Hematopoietic multipotent progenitor cell treated with erythropoietin and hydrocortisone succinate and interleukin-3 and kit ligand, for 4 days (in vitro differentiated cells): ENCODE measurements at places on chromosomes 3 and 15.
A peak's percentile ranks its signal among the peaks of the same experiment; 100 is the strongest.

GRCh38 chr3:188052169-188053035, 101.6 kb upstream of the LPP start:
- DNase-seq, result no peak

DNA sequence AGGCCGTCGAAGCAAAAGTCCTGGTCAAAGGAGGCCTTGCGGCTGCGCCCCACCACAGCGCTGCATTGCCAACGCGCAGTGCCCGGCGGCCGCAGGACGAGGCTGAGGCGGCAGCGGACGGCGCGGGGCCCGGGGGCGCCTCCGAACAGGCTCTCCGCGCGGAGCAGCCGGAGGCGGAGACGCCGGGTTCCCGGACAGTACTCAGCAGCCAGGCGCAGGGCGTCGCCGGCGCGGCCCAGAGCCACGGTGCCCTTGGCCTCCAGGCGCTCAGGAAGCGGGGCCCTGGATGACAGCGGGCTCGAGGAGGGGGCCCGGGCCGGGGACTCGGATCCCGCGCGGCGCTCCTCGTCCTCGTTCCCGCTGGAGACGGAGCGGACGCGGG, 1.1 kb downstream of the C2CD4B start:
- peak; percentile 23 for DNase-seq

- no peak for DNase-seq
Measured at GRCh38 chr15:70316059-70316600, 218.4 kb upstream of the TLE3 start.

DNA sequence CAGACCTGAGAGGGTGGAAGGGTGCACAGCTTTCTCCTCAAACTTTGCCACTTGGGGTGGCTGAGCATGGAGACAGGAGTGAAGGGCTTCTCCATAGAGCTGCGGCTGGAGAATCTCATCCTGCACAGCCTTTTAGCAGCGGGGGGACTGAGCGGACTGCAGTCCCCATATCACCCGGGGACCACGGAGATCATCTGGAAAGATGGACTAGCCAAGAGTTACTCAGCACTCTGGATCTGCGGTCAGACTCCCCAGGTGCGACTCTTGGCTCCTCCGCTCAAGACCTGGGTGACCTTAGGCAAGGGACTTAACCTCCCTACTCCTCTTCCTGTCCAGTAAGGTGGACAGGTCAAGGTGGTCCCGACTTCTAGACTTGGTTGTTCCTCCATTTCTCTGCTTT, 125.8 kb upstream of the MEF2A start:
- no peak for DNase-seq

DNA sequence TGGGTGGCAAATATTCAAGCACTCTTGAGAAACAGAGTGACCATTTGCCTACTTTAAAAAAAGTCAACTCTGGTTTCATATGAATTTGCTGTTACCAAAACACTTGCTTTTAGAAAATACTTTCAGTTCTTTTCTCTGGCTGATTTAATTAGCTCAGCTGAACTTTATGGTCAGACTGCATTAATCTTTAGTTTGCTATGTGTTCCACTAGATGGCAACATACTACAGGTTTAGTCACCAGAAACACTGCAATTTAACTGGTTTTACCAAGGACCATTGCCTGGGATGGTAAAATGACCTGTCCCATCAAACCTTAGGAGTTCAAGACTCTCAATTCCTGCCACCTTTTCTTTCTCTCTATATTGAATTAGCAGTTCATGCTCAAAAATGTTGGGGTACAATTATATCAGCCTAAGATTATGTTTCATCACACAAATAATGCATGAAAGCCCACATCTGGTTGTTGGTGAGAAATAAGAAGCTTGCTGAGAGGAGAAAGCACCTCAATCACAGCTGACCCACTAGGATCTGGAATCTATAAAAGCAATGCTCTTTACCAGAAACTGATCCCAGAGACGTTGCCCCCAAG, 14.2 kb downstream of the EIF4E3 start:
- peak; percentile 83 for DNase-seq

- no peak for DNase-seq
Measured at GRCh38 chr3:128385080-128385832, 81.4 kb downstream of the DNAJB8 start.

- DNase-seq, result no peak
Measured at GRCh38 chr3:37075955-37076354, 82.6 kb downstream of the MLH1 start.

DNA sequence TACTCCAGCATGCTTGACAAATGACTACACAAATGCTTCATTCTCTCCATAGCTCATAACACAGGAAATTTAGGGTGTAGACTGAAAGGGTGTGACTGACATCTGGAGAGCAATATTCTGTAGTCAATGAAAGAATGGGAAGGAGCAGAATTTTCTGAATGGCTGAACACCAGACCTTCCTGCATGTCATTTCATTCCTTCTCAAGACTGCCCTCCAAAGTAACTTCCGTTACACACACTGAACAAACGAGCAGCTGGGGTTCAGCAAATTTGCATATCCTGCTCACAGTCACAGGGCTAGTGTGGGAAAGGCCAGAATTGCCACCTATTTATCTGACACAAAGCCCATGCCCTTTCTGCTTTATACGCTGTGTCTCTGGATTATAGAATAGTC, 325.0 kb upstream of the CFAP20DC start:
- no peak for DNase-seq

GRCh38 chr3:178131801-178132200, 404.4 kb upstream of the KCNMB2 start:
- DNase-seq, result no peak

GRCh38 chr3:188779281-188779980, 392.3 kb upstream of the TPRG1 start:
- no peak for DNase-seq

DNA sequence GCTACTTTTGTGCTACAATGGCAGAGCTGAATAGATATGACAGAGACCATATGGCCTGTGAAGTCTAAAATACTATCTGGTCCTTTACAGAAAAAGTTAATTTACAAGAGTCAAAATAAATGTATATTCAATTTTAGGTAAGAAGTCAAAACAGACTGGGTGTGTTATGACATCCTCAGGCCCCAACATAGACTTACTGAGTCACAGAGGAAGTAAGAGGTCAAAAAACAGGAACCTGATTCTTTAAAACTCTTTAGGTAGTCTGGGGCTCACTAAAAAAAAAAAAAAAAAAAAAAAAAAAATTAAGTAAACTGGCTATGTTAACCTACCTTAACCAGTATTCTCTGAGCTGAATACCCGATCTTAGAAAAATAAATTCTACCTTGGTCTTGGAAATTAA, 13.1 kb downstream of the DNAAF4 start:
- peak; percentile 75 for DNase-seq

- DNase-seq, result peak; percentile 88
Measured at GRCh38 chr3:51371943-51372557, 13.0 kb upstream of the MANF start.

DNA sequence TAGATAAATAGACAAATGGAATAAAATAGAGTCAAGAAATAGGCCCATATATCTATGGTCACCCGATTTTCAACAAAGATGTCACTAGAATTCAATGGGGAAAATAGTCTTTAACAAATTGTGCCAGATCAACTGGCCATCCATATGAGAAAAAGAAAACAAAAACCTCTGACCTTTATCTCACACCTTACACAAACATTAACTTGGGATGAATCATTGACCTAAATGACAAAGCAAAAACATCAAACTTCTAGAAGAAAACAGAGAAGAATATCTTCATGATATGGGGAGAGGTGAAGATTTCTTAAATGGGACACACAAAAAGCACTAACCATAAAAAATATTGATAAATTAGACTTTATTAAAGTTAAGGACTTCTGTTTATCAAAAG, 31.9 kb downstream of the ITGA11 start:
- DNase-seq, result no peak

GRCh38 chr3:34780973-34781372, 858.4 kb upstream of the ARPP21 start:
- DNase-seq, result no peak

- DNase-seq, result no peak
Measured at GRCh38 chr15:84840741-84841429, 23.7 kb downstream of the ALPK3 start.

DNA sequence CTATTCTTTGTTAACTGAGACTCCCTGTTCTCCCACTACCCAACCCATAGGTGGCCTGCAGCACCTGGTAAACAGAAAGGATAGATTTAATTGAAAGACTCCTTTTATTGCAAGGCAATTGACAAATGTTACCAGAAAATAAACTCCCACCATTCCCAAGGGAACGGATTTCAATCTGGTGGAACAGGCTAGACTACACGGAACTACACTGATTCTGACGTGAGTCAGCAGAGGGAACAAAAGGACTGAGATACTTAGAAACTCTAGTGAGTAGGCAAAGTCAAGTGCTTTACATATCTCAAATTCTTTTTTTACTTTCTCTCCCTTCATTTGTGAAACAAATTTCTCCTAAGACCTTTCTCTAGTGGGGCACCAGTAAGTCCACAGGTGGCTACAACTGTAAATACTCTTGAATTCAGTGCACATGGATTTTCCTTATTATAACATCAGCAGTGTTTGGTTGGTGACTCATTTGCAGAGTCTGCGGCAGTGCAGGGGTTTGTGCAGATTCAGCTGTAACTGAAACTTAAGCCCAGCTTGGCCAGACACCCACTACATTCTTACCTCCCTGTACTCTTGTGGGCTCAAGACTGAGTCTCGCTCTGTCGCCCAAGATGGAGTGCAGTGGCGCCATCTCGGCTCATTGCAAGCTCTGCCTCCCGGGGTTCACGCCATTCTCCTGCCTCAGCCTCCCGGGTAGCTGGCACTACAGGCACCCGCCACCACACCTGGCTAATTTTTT, 34.3 kb upstream of the PLSCR2 start:
- DNase-seq, result no peak

DNA sequence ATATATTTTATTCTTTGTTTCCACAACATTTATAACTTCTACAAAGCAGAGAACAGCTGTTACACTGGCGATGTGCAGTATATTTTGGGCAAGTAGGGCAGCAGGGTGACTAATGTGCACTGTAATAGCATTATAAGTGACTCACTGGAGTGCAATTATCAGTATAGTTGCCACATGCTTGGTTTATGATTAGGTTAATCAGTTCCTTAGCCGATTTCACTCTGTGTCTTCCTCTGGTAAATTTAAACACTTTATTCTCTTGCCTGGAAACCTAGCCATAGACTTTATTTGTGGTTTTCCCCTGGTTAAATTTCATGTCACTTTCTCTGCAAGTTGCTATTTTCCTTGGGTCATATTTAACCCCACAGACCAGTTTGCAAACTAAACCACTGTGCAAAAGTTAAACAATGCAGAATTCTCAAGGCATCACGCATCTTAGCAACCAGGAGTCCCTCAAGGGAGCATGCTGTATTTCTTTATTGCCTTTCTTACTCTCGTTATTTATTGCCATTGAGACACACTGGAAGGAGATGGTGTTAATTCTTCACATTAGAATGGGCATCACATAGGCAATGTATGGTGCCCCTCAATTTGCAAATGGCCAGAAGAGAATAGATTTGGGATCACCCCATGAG, 690.2 kb upstream of the DPPA4 start:
- no peak for DNase-seq

DNA sequence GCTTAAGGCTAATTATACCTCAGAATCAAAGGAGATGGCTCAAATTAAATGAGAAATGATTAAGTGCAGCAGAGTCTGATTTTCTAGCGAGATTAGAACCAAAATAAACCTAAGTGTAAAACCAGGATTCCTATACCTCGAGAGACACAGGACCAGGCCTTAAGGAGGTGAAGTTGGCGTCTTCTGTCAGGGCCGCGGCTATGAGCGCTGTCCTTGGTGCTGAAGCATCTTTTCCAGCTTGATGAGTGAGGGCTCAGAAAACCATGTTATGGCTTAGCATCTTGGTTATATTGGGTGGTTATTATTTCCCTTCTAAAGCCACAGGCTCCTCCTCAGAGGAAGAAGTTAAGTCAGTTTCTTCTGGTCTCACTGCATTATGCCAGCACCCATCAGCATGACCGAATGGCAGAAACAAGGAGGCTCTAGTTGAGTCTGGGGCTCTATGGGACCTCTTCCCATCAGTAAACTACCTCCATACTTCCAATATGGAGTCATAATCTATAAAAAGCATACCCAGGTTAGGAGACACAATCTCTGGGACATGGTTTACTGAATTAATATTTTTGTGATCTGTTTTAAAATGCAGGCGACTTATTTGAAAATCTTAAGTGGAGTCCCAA, 120.1 kb upstream of the NMNAT3 start:
- DNase-seq, result peak; percentile 67
